T follicular helper cell (primary cell): ENCODE measurements at places on chromosomes 16 and 17.
A peak's percentile ranks its signal among the peaks of the same experiment; 100 is the strongest.

DNA sequence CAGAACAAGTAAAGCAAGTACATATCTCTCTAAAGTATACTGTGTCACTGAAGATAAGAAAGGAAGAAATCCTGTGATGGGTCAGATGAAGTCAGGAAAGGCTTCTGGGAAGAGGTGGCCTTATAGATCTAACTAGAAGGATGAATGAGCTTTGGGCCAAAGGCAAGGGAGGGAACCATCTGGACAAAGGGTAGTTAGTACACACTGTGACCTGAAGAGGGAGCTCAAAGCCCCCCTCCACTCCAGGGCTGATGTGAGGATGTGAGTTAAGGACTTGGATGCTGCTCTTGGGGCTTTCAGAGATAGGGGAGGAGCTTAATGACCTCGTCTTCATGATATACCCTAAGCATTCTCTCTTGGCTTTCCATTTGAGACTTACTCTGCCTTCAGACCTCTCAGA, 185.3 kb upstream of the CACNG3 start:
- no peak for DNase-seq

- no peak for DNase-seq
Measured at GRCh38 chr16:19235886-19236285, 49.6 kb upstream of the CLEC19A start.

- DNase-seq: peak; percentile 61
Measured at GRCh38 chr17:2215616-2216364, 87.8 kb downstream of the SMG6 start.

- DNase-seq: no peak
Measured at GRCh38 chr16:57069635-57070370, 22.6 kb upstream of the CPNE2 start.

DNA sequence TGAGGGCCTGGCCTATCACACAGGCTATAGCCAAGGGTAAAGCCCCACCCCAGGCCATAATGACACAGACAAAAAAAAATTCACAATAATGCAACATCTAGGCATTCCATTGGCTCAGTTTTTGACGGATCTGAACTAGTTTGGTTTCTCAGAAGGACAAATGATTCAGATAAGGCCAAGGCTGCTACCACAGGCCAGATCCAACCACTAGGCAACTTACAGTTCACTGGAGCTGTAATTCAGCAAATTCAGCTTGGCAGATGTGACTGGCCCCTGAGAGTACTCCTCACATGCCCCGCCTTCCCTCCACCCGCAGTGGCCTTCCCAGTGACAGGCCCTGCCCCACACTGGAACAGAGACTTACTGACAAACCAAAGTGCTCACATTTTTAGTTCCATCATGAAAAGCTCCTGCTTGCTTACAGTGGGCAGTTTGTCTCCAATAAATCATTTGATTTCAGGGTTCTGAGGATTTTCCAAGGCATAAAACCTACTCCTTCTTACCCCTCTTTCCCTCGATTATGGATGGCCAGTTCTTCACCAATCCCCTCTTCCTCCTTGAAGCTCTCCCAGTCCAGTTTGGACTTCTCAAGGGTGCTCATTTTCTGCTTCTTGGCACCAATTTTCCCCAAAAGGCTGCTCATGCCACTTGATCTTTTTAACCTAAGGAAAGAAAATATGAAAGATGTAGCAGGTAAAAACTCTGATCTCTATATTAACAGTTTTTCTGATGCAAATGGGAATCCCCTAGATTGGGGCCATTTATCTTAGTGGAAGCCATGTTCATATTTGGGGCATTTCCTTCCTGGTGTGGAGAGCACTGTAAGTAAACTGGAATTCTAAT, 53.3 kb upstream of the BCAR1 start:
- no peak for DNase-seq

GRCh38 chr17:42681976-42682721, at the start of gene CNTNAP1:
TSS of gene CNTNAP1 (plus strand) at chr17:42682531. CDS start at chr17:42682830, 299 bp downstream.
- no peak for DNase-seq

DNA sequence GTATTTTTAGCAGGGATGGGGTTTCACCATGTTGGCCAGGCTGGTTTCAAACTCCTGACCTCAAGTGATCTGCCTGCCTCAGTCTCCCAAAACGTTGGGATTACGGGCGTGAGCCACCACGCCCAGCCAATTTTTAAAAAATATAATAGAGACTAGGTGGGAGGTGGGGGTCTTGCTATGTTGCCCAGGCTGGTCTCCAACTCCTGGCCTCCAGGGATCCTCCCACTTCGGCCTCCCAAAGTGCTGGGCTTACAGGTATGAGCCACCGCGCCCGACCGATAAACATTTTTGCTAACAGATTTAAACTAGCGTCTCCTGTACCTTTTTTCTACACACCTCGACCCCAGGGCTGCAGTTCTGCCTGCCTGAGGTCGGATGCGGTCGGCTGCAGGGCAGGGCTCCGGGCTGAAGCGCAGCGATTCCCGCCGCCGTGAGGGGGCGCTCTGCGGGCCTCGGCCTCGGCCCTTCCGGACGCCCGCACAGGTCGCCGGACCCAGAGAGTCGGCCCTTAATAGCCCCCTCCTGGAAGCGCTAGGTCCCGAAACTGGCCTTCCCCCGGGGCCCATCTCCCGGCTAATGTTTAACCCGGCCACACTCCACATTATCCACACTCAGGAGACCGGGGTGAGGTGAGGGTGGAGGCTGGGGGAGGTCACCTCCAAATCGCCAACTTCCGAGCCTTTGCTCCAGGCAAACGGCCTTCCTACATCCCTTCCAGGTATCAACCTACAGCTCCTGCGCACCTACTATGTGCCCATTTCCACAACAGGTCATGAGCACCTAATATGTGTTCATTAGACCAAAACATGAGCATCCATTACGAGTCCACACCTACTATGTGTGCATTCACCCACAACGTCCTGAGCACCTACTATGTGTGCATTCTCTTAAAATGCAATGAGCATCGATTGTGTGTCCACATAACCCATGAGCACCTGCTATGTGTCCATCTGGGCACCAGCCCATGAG, 2.0 kb upstream of the GLIS2 start:
- DNase-seq: no peak

DNA sequence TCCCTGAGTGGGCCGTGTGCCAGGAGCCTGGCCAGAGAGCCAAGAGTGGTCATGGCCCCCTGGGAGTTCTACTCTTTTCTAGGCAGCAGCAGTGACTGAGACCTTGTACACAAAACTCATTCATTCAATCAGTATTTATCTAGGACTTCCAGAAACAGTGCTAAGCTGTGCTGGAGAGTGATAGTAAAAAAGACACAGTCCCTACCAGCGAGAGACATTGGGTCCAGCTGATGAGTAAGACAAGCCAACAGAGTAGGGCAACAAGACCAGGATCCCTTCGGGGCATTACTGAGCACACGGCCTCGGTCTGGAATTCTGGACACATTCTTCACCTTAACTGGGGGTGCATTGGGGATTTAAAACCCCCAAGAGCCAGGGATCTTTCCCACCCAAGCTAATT, 20.2 kb downstream of the CBX4 start:
- DNase-seq: no peak

- DNase-seq: no peak
Measured at GRCh38 chr16:67349172-67349571, 22.6 kb downstream of the LRRC36 start.

GRCh38 chr17:18148586-18148985, 35.0 kb upstream of the ALKBH5 start:
- no peak for DNase-seq

- DNase-seq: no peak
Measured at GRCh38 chr16:89061590-89062380, 31.9 kb upstream of the ACSF3 start.

DNA sequence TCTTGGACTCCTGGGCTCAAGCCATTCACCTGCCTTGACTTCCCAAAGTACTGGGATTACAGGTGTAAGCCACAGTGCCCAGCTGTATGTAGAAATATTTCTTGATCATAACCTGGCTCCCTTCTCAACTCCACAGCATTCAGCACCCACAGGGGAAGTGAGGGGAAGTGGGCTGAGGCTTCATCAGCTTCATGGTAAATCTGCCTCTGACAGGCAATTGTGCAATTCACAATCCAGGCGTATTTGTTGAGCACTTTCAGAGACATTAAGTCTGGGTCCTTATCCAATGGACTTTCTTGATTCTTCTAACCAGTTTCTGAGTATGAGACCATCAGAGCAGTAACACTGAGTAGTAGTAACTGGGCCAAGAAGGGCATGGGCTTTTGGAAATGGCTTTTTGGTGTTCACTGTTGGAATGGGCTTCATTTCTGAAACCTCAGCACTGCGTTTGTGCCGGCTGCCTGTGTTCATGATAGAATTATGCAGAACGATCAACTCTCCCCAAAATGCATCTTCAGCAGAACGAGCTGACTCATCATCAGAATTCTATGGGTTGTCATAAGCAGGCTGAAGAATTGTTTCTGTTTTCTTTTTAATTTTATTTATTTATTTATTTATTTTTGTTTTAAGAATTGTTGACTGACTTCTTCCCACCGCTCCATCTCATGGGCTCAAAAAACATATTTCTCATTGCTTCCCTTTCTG, 28.9 kb downstream of the FAM20A start:
- DNase-seq: no peak

GRCh38 chr16:6560306-6561100, 772.1 kb upstream of the RBFOX1 start:
- DNase-seq: no peak

DNA sequence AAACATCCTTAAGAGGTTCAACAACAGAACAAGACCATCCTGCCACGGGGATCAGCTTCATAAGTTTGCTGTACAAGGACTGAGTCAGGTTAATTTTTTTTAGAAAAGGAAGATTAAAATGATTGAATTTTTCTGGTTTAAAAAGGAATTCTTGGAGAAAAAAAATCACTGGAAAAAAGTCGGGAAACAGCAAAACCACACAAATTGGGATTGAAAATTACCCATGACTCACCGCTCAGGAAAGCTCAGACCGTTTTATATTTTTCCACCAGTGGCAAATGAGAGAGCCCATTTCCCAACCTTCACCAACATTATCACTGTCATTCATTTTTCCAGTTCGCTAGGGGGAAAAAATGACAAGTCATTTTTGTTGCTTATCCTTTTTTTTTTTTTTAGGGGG, 46.6 kb downstream of the MRM3 start:
- no peak for DNase-seq

DNA sequence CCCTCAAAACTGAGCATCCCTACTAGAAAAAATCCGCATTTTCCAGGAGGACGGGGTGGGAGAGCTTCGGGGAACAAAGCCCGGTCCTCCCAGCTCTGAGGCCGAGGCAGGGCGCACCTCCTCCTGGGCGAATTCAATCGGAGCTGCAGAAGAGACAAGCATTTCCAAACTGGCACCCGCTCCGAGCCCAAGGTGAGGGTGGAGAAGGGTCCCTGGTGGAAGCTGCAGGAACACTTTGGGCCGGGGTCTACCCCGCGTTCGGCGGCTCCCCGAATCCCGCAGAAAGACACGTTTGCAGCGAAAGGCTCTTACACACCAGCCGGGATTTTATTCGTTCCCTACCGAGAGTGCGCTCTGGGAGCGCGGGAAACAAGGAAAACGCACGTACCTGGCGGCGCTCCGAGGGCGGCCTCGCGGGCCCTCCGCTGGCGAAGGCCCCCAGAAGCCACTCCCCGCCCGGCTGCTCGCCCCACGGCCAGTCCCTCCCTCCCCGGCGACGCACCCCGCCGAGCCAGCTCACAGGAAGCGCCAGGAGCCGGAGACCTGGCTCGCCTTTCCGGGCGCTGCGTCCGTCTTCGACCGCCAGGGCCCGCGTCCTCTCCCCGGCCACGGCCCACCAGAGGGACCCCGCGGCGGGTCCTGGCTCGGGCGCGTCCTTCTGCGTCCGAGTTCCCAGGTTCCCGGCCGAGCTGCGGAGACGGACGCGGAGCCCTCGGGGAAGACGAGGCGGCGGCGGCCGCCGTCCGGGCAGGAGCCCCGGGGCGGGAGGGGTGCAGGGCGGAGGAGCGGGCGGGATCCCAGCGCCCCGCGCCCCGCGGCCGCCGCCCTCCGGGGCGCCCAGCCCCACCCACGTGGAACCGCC, 49.8 kb upstream of the BAHCC1 start:
- peak; percentile 16 for DNase-seq

DNA sequence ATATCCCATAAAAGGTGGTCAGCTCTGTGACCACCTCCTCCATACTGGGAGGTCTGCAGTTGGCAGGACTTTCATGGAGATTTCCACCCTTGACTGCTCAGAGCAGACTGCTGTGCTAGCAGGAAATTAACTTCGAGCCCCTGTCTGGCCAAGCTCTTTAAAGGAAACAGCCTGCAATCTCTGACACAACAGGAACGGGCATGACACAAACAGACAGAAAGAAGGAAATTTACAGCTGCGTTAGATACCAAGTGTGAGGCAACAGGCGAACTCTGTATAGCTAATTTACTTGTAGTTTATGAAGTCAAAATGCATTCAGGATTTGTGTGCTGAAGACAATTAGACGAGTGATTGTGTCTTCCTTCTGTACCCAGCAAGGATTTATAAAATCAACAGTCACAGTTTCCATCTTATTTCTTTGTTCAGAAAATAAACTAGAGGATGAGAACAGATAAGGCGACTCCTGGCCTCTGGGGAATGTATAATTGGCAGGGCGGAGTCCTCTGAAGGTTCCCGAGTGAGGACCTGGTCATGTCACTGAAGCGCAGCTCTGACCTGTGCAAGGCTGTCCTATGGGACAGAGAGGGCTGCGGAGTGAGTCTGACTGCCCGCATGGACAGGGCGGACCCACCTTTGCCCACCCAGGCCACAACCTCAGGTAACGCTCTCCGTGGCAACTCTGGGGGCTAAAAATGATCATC, 16.1 kb downstream of the WIPI1 start:
- no peak for DNase-seq

DNA sequence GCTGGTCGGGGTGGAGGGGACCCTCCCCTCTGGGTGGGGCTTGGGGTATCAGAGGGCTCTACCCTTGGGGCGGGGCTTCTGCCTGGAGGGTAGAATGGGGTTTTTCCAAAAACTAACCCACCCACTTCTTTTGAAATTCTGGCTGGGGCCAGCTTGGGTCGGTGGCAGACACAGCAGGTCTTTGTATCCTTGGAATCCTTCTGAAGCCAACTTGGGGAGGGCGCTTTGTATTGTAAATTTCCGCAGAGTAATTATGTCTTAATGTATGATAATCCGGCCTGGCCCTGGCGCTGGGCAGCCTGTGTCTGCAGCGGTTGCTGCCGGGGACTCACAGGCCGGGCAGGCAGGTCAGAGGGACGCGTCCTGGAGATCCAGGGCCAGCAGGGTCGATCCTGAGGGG, 33.9 kb upstream of the GSE1 start:
- DNase-seq: no peak

- no peak for DNase-seq
Measured at GRCh38 chr17:12709063-12709462, 43.4 kb downstream of the MYOCD start.

- DNase-seq: no peak
Measured at GRCh38 chr17:75685499-75685898, 18.4 kb downstream of the SAP30BP start.

GRCh38 chr16:89004209-89004831, 27.3 kb upstream of the CBFA2T3 start:
- no peak for DNase-seq

GRCh38 chr17:59093702-59094231, 12.9 kb downstream of the TRIM37 start:
- DNase-seq: no peak

- DNase-seq: no peak
Measured at GRCh38 chr17:21679256-21680146, 12.8 kb upstream of the KCNJ18 start.

- no peak for DNase-seq
Measured at GRCh38 chr16:87551487-87551886, 50.8 kb upstream of the JPH3 start.

- DNase-seq: no peak
Measured at GRCh38 chr16:68420366-68420942, 27.9 kb downstream of the SMPD3 start.

GRCh38 chr17:76207275-76208059, 32.8 kb downstream of the RNF157 start:
- DNase-seq: no peak

GRCh38 chr17:15361592-15361991, 20.2 kb upstream of the TEKT3 start:
- no peak for DNase-seq
